ENCODE measurements at places on chromosomes 2 and 18. TPM values are rescaled to one million over a fixed set of nuclear protein-coding genes. Genes with fewer than 3 reads are reported as not detected.

SERPINB13 gene
- total RNA-seq, result not detected

DNA sequence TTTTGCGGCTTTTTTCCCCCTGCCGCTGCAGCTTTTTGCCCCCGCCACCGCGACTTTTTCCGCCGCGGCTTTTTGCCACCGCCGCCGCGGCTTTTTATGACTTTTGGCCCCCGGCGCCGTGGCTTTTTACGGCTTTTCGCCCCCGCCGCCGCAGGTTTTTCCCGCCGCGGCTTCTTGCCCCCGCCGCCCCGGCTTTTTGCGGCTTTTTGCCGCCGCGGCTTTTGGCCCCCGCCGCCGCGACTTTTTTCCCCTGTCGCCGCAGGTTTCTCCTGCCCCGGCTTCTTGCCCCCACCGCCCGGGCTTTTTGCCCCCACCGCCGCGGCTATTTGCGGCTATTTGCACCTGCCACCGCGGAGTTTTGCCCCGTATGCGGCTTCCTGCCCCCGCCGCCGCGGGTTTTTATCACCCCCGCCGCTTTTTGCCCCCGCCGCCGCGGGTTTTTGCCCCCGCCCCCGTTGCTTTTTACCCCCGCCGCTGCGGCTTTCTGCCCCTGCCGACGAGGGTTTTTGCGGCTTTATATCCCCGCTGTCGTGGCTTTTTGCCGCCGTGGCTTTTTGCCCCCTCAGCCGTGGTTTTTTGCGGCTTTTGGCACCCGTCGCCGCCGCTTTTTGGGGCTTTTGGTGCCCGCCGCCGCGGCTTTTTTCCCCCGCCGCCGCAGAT is 2750.9 kb downstream of the RPIA start:
- H3K36me3 ChIP-seq, result no peaks in the 10 kb centered on the region
- H3K27me3 ChIP-seq, result peaks cover 20% of the 10 kb centered on the region
- no peak overlapping the region for H3K4me3 ChIP-seq
- DNase-seq, result peak; percentile 30
- no peak overlapping the region for H3K27ac ChIP-seq

ITGAV gene
- 76.6 TPM for total RNA-seq

ZAP70 gene
- total RNA-seq, result 7.8 TPM

AFF3 gene
- total RNA-seq, result 0.75 TPM

GRCh38 chr18:34609986-34610648 is 100.0 kb upstream of the DTNA start:
- H3K27ac ChIP-seq, result no peak overlapping the region
- no peak for DNase-seq
- no peaks in the 10 kb centered on the region for H3K27me3 ChIP-seq
- no peak overlapping the region for H3K4me3 ChIP-seq
- peaks cover 3% of the 10 kb centered on the region for H3K4me1 ChIP-seq

DNA sequence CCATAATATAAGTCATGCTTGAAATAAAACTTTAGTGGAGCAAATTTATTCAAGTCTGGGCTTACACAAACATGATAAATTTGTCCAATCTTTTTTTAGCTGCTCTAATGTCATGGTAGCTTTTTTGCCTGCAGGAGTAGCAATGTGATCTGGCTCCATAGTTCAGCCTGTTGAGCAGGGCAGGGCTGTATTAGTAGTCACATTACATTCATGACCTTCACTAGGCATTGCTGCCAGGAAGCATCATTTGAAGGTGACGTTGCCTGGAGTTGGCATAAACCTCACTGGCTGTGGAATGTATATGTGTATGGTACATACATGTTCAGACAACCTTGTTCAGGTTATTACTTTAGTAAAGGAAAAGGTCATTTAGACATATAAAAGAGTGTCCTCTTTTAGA is 76.6 kb downstream of the CCDC85A start:
- H3K4me3 ChIP-seq, result no peak overlapping the region
- H3K4me1 ChIP-seq, result no peaks in the 10 kb centered on the region
- H3K27ac ChIP-seq, result no peak overlapping the region
- no peaks in the 10 kb centered on the region for H3K36me3 ChIP-seq
- DNase-seq, result no peak

- DNase-seq, result no peak
- no peaks in the 10 kb centered on the region for H3K36me3 ChIP-seq
- H3K27me3 ChIP-seq, result no peaks in the 10 kb centered on the region
- no peak overlapping the region for H3K27ac ChIP-seq
- H3K4me3 ChIP-seq, result no peak overlapping the region
Observed at GRCh38 chr2:168277276-168277675, 29.9 kb upstream of the STK39 start.

DNA sequence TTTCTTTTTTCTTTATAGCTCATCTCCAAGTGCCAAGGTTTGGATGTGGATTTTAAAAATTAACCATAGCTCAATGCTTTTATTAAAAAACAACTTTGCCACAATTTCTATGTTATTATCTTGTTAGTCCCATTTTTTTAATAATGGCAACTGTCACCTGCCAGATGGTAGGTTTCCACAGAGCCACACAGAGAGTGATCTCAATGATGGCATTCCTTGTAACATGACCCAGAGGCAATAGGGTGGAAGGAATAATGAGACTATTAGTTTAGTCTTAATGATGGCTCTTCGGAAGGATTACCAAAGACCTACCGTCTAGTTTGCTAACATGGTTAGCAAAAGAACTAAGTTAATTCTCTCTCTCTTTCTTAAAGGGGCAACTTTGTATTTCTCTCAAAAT is 64.0 kb downstream of the REL start:
- no peaks in the 10 kb centered on the region for H3K4me1 ChIP-seq
- no peak overlapping the region for H3K4me3 ChIP-seq
- H3K27ac ChIP-seq, result no peak overlapping the region
- no peaks in the 10 kb centered on the region for H3K36me3 ChIP-seq
- DNase-seq, result no peak

DNA sequence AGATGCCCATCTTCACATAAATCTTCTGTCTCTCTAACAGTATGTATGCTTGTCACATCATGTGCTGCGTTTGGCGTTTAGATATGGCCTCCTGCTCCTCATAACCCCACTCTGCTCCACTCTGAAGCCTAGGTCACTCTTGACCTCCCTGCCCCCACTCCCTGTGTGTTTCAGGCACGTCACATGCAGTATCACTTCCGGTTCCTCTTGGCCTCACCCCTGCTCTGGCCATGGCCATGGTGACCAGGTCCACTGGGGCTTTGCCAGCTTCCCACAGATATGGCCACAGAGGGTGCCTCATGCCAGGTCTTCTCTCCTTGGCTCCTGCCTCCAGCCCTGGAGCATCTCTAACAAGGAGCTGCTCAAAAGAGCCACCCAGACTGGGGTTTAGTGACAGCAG is 160.0 kb downstream of the RNF152 start:
- peaks cover 4% of the 10 kb centered on the region for H3K4me1 ChIP-seq
- no peak overlapping the region for H3K4me3 ChIP-seq
- no peaks in the 10 kb centered on the region for H3K36me3 ChIP-seq
- no peak overlapping the region for H3K27ac ChIP-seq
- DNase-seq, result no peak
- H3K27me3 ChIP-seq, result no peaks in the 10 kb centered on the region

DNA sequence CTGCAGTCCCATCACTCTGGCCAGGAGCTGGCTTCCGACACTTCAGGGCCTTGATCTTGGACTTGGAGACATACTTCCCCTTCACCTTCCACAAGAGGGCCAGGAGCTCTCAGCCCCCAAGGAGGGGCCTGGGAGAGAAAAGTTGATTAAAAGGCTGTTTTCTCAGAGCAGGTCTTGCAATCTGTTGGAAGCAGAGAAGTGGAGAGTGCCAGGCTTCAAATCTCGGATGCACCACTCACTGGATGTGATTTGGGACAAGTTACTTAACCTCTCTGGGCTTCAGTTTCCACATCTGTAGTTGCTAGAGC is 255.3 kb downstream of the CYP26B1 start:
- H3K36me3 ChIP-seq, result no peaks in the 10 kb centered on the region
- peak; percentile 44 for DNase-seq
- H3K27ac ChIP-seq, result no peak overlapping the region
- no peaks in the 10 kb centered on the region for H3K27me3 ChIP-seq
- H3K4me1 ChIP-seq, result no peaks in the 10 kb centered on the region

GRCh38 chr18:21164548-21165095 is 53.0 kb upstream of the ROCK1 start:
- no peak overlapping the region for H3K4me3 ChIP-seq
- no peak for DNase-seq
- H3K4me1 ChIP-seq, result no peaks in the 10 kb centered on the region
- H3K27ac ChIP-seq, result no peak overlapping the region
- no peaks in the 10 kb centered on the region for H3K27me3 ChIP-seq

CXCR4 gene
- 310 TPM for total RNA-seq

- no peaks in the 10 kb centered on the region for H3K27me3 ChIP-seq
- H3K27ac ChIP-seq, result no peak overlapping the region
- DNase-seq, result no peak
- no peaks in the 10 kb centered on the region for H3K36me3 ChIP-seq
Observed at GRCh38 chr2:203623096-203623495, 83.3 kb upstream of the CD28 start.

GRCh38 chr2:33204945-33205344 is 258.2 kb downstream of the LTBP1 start:
- no peaks in the 10 kb centered on the region for H3K4me1 ChIP-seq
- H3K27ac ChIP-seq, result no peak overlapping the region
- DNase-seq, result no peak
- no peaks in the 10 kb centered on the region for H3K36me3 ChIP-seq
- no peaks in the 10 kb centered on the region for H3K27me3 ChIP-seq

GRCh38 chr2:61887717-61888266 is 664 bp downstream of the CCT4 start:
- peaks cover 40% of the 10 kb centered on the region for H3K36me3 ChIP-seq
- no peaks in the 10 kb centered on the region for H3K27me3 ChIP-seq
- H3K4me3 ChIP-seq, result peak overlapping the region; percentile 98
- no peak for DNase-seq
- H3K27ac ChIP-seq, result peak overlapping the region; percentile 99

DNA sequence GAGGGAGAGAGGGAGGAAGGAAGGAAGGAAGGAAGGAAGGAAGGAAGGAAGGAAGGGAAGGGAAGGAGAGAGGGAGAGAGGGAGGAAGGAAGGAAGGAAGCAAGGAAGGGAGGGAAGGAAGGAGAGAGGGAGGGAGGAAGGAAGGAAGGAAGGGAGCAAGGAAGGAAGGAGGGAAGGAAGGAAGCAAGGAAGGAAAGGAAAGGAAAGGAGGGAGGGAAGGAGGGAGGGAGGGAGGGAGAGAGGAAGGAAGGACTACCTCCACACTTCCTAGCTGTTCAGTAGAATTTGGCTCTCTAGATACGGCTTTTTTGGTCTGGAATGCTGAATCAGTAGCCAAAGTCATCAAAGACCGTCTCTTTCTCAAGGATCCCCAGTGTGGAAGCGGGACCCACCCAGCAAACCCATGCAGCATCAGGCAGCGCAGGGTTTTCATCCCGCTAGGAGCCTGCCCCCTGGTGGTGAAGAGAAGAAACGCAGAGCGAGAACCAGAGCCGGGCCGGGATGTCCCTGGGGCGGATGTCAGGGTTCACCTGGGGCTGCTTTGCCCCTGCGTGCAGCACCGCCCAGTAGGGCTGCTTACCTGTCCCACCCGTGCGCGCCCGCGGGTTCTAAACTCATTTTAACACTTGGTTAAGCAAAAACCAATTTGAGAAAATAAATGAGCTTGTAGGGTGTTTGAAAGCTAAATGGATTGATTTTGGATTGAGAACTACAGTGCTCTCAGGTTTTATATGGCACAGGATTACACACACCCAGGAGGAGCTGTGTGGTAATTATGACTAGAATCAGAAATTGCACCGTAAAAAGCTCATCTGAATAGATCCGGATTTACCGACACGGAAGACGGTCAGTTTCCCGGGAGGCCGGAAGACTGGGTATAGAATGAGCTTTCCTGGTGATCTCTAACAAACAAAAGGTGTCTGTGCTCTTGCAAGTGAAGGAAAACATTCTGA is 48.1 kb upstream of the ARL4C start:
- peak overlapping the region; percentile 70 for H3K4me3 ChIP-seq
- peak; percentile 95 for DNase-seq
- H3K4me1 ChIP-seq, result peaks cover 2% of the 10 kb centered on the region
- H3K27ac ChIP-seq, result no peak overlapping the region

RTP5 gene
- total RNA-seq, result not detected

DNA sequence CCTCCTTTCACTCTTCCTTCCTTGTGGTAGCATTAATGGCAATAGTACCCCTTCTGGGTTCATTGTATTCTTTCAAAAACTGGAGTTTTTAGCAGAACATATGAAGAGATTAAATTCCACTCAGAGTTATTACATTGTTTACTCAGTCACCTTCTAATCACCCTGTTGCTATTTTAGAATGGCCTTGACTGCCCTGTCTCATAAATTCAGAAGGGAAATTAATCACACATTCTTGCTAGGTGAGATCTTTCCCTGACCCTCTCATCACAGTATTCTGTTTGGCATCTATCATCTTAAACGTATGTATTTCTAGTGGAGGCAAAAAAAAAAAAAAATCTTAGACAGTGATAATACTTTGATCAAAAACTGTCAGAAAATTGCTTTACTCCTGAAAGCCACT is 760.4 kb downstream of the ADCYAP1 start:
- no peaks in the 10 kb centered on the region for H3K4me1 ChIP-seq
- H3K4me3 ChIP-seq, result no peak overlapping the region
- no peak overlapping the region for H3K27ac ChIP-seq
- no peaks in the 10 kb centered on the region for H3K36me3 ChIP-seq

DNA sequence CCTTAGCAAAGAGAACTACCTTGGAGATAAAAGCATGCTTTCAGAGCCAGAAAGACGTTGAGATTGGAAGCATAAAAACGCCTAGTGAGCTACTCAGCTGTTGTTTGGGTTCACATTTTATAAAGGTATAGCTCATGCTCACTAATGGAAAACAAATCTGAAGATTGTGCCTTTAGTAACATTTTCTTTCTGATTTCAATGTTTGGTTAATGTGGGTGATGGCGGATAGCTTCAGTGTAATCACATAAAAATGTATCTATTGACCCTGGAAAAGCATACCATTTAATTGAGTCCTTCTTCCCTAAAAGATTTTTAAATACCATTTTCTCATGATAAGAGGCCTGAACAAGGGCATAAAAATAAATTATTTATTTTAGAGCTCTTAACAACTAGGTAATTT is 73.4 kb downstream of the DTNA start:
- DNase-seq, result no peak
- H3K27ac ChIP-seq, result no peak overlapping the region
- peaks cover 4% of the 10 kb centered on the region for H3K4me1 ChIP-seq

ELOA2 gene
- not detected for total RNA-seq

DNA sequence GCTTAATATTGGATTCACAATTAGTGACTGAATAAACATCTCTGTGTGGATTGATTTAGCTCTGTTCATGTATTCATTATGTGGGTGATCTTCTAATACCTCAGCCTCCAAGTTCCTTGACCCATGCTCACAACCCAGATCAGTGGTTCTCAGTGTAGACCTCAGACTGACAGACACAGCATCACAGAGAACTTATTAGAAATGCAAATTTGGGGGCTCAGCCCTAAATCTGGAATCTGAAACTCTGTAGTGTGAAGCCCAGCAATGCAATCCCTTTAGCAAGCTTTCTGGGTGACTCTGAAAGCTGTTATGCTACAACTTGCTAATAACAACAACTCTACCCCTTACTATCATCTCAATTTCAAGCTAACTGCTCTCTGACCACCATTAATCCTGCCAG is 273.1 kb upstream of the FANCL start:
- H3K36me3 ChIP-seq, result no peaks in the 10 kb centered on the region
- H3K4me3 ChIP-seq, result no peak overlapping the region
- H3K27me3 ChIP-seq, result no peaks in the 10 kb centered on the region
- H3K27ac ChIP-seq, result no peak overlapping the region
- no peak for DNase-seq

CYS1 gene
- total RNA-seq, result 0.27 TPM

ITGA4 gene
- 1.3 TPM for total RNA-seq

NT5C1B gene
- not detected for total RNA-seq

GRCh38 chr18:2223849-2224248 is 347.5 kb downstream of the METTL4 start:
- H3K4me1 ChIP-seq, result no peaks in the 10 kb centered on the region
- no peaks in the 10 kb centered on the region for H3K36me3 ChIP-seq
- H3K27ac ChIP-seq, result no peak overlapping the region
- no peak overlapping the region for H3K4me3 ChIP-seq
